GF-D8 (cell line): ENCODE measurements at places on chromosomes 4 and X.

- DNase-seq, result no peak
Observed at GRCh38 chrX:120736989-120737388, 107.1 kb upstream of the C1GALT1C1 start.

GRCh38 chrX:15146515-15146914, 123.4 kb downstream of the ASB9 start:
- DNase-seq, result no peak

- DNase-seq, result no peak
Observed at GRCh38 chr4:33160126-33160525, 2440.0 kb downstream of the PCDH7 start.

GRCh38 chr4:80171656-80172055, 25.6 kb upstream of the PRDM8 start:
- no peak for DNase-seq

DNA sequence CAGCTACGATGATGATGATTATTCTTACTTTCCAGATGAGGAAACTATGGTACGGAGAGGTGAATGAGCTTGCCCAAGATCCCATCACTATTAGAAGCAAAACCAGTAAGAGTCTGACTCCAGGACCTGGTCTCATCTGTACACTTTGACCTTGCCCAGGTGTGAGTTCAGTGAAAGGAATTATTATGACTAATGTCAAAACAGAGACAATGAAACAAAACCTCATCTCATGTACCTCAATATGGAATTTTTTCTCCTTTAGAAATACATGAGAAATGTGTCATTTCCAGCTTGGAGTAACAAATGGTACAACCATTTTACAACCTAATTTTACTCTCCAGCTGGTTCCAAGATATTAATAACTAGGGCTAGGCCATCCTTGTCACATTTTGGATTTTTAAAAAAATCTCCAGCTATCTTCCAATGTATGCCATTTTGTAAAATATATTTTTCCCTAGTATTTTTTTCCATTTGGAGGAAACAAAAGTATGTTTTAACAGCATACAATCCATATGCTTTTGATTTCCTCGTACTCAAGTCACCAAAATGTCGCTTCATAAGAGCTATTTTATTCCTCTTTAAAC, 213.8 kb downstream of the PTTG2 start:
- no peak for DNase-seq

DNA sequence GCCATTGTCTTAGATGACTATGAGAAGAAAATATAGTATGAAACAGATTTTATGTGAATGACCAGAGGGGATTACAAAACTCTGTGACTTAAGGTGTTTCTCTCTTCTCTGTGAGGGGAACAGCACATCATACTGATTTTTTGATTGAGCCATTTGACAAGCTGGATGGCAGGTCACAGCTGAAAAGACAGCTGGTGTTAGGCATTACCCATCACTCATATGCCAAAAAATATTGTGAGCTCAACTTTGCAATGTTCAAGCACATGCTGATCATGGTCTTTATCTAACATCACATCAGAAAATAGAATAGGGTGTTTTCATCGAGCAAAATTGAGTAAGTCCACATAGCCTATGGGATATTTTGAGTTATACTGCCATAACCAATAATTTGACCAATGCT, 86.7 kb upstream of the TECRL start:
- no peak for DNase-seq

DNA sequence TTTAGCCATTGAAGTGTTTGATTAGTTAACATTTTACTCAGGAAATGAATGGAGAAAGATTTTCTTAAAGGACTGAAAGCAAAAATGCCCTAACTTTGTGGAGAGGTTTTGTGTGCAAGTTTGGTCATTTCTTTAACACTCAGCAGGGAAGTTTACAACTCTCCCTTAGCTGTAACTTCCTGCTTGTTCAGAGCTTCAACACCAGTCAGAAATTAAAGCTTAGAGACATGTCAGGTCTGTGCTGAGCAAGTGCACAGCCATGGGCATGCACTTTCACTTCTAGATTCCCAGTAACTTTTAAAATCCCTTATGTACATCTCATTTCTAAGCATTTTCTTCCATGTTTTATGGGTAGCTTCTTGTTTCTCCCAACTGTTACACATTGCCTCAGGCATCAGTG, 326.0 kb downstream of the ACTRT1 start:
- DNase-seq, result no peak

DNA sequence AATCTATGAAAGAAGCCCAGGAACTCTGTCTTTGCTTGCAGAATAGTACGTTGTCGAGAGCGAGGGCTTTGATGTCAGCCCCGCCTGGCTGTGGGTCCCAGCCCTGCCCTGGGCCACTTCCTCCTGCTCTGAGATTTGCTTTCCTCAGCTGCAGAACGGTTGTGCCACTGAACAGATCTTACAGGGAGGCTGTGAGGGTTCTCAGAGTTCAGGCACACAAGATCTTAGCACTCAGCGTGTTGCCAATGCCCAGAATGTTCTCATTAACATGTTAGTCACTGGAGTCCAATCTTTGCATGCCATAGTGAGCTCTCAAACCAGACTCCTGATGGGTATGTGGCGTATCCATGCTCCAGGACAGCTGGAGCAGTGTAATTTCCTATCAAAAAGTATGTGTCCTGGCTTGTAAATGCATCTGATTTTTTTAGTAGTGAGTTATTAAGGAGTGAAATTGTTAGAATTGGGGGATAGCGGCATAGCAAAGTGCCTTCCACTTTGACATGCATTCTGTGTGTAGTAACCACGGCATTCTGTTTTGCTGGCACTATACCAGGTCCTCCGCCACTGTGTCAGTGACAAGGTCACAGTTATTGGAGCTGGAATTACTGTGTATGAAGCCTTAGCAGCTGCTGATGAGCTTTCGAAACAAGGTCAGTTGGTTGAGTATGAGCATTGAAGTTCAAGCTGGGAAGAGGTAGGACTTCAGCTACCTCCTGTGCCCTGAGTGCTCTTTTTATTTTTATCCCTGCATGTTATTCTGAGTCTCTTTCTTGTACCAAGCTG, 31.6 kb downstream of the TKTL1 start:
- no peak for DNase-seq

DNA sequence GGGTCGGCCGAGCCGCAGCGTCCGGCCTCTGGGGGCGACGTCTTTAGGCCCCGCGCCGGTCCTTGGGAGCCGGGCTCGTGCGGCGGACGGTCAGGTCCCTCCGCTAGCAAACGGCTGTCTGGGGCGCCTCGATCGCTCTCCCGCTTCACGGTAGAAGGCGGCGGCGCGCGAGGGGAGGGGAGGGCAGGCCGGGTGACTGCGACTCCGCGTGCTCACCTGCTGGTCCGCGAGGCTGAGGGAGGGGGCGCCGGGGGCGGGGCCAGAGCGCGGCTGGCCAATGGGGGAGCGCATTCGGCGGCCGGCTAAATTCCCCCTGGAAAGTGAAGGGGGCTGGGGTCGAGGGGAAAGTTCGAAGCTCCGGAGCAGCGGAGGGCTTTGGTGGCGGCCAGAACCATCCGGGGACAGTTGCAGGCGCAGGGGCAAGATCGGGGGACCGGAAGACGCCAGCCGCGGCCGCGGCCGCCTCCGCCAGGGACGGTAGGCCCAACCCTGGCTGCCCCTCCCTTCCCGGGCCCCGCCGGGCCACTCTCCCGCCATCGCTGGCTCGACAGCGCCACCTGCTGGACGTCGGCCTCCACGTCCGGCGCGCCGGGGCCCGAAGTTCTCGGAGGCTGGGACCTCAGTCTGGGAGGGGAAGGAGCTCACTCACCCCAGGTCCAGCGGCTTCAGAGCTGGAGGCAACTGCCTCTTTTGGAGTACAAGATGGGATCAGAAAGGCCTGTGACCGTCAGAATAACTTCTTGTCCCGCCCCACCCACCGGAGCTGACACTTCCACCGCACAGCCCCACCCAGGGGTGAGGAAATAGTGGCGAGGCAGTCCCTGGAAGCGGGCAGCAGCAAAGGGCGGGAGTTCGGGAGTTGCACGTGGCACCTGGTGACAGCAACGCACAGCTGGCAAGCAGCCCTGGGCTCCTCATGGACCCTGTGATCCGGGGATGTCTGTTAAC, 49.9 kb downstream of the ELF4 start:
- DNase-seq, result peak; percentile 21

- DNase-seq, result no peak
Observed at GRCh38 chr4:149203256-149204001, 612.2 kb downstream of the IQCM start.

- no peak for DNase-seq
Observed at GRCh38 chr4:42643685-42644084, 13.2 kb downstream of the ATP8A1 start.

DNA sequence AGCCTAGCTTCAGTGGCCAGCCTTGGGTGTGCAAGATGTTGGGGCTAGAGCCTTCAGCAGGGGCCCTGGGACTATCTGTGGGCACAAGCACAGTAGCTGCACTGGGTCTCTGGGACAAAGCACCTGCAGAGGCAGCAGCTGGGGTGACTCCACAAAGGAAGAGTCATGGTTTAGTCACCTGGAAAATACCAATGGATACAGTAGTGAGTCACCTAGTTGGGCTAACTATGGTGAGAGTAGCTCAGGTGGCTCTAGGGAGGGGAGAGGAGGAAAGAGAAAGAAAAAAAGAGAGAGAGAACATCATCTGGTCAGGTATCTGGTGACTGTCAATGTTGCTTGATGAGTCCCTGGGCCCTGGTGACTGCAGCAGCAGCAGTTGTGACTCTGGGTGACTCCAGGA, 72.9 kb upstream of the SPIN4 start:
- no peak for DNase-seq

DNA sequence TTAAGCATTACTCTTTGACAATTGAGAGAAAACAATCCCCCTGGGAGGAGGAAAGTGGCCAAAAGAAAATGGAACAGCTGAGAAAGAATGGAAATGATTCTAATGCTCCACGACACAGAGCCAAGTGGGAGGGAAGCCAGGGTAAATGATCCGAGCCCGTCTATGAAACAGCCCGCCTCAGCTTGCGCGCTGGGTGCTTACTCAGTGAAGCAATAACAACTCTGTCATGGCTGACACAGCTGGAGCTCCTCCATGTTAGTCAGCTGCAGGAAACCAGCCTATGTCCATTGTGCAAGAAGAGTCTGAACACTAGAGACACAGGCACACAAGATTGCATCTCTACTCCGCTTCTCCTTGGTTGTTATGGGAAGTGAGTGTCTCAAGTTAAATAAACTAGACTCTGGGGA, 19.3 kb downstream of the NOA1 start:
- DNase-seq, result peak; percentile 97

DNA sequence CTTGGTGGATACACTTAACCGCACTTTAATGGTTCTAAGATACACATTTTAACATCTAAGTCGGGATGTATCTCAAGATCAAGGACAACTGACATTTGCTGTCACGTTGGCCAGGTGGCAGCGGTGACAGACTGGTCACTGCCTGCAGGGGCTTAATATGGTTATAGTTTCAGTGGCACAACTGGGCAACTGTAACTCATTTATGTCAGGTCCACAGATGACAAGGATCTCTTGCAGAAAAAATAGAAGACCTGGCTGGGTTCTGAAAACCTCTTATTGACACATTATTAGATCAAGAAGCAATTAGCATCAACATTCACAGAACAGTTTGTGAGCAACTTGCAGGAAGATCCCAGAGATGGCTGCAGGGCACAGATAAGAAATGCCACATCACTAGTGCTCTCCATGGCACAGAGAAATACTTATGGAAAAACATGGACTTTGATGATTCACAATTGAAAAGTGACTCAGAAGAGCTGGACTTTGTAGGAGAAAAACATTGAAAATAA, 99.6 kb upstream of the SORBS2 start:
- DNase-seq, result no peak

- no peak for DNase-seq
Observed at GRCh38 chr4:25859429-25860148, 3.2 kb downstream of the SEL1L3 start.

DNA sequence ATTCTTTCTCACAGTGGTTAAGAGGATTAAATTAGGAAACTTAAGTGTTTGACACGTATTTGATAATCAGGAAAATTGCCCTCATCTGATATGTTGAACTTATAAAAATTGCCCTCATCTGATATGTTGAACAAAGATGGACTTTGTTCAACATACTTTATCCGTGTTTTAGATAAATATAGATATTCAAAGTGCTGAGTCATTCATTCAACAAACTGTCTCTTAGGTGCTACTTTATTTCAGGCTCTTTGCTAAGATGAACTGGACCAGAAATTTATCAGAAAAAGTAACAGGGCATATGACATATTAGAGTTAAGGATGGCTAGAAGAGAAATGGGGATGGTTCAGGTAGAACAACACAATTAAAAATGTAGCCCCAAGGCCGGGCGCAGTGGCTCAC, 81.7 kb downstream of the IL1RAPL1 start:
- no peak for DNase-seq

- no peak for DNase-seq
Observed at GRCh38 chr4:25174674-25175073, 14.4 kb upstream of the SEPSECS start.

DNA sequence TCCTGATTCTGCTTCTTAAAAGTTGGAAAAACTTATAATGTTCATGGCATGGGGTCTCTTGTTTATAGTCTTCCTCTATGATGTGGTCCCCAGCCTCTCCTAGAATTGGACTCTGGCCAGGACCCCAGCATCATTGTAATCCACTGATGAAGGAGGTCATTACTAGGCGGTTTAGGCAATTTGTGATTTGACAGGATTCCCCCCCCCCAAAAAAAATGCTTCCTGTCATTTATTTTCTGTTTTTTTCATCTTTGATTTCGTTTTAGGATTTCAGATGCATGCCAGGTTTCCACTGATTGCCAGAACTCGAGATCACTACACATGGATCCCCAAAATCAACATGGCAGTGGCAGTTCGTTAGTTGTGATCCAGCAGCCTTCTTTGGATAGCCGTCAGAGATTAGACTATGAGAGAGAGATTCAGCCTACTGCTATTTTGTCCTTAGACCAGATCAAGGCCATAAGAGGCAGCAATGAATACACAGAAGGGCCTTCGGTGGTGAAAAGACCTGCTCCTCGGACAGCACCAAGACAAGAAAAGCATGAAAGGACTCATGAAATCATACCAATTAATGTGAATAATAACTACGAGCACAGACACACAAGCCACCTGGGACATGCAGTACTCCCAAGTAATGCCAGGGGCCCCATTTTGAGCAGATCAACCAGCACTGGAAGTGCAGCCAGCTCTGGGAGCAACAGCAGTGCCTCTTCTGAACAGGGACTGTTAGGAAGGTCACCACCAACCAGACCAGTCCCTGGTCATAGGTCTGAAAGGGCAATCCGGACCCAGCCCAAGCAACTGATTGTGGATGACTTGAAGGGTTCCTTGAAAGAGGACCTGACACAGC, 4.9 kb downstream of the SPRY1 start:
- no peak for DNase-seq

DNA sequence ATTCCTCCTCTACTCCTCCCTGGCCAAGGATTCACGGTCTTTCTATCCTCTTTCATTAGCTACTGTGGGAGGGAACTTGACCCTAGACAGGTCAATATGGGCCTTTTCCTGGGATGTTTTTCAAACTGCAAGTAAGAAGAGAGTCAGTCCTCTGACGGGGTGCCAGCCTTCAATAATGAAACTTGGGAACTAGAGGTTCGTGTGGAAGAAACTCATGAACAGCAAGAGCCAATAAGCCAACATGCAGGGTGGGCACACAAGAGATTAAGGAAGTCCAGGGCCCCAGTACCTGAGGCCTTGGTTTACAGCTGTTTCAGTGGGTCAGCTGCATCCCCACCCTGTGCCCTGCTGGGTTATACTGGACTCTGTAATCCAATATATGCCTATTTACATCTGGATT, 49.3 kb downstream of the LIMCH1 start:
- DNase-seq, result no peak
